Stimulated activated CD8-positive, alpha-beta memory T cell treated with anti-CD3 and anti-CD28 coated beads, Interleukin-7, amount 100 ng/mL, for 1 hour (primary cell): ENCODE measurements at places on chromosomes 11 and 22.

- DNase-seq = no peak
These were observed 79.4 kb downstream of the TMPRSS5 start for GRCh38 chr11:113626736-113627135.

DNA sequence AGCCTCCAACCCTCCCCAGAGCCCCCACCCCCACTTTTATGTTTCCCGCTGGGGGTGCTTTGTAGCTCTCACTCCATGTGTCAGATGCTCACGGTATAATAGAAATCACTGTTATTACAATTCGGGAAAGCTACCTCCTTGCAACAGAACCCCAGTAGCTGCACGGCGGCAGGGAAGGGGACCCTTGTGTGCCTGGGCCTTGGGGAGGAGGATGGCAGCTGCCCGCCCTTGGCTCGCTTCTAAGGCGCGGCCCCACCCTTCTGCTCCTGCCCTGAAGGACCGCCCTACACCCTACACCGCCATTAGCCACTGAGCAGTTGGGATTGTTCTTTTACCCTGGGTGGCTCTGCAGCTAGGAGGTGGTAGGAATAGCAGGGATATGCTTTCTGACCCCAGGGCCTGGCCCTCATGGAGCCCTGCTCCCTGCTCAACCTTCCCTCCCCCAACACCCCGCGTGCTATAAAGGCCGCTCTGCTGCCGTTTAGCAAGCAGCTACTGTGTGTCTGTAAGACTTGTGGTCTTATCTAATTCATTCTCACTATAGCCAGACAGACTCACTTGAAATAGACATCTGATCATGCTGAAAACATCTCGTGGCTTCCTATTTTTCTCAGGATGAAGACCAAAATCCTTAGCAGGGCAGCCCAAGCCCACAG, 219.7 kb downstream of the CEP164 start:
- DNase-seq = no peak

GRCh38 chr11:43944761-43945311, 2.4 kb downstream of the C11orf96 start:
- DNase-seq = peak; percentile 14

DNA sequence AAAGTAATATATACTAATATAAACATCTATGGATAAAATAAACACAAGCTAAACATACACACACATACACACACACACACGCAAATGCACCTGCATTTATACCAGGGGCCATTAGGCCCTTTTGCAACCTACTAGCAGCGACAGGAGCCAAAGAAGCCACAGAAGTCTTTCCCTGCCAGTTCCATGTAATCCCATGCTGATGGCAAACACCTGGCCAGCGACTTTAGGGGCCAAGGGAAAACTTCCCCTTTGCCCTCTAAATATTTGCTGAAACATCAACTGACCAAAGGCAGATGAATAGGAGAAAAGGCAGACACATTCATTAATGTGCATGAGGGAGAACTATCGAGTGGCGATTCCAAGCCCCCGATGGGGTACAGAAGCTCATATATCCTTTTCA, 14.8 kb upstream of the P2RY2 start:
- DNase-seq = no peak

GRCh38 chr11:122673701-122674100, 18.2 kb downstream of the UBASH3B start:
- no peak for DNase-seq

- DNase-seq = no peak
These were observed 67.7 kb downstream of the FDX1 start for GRCh38 chr11:110497231-110497978.

DNA sequence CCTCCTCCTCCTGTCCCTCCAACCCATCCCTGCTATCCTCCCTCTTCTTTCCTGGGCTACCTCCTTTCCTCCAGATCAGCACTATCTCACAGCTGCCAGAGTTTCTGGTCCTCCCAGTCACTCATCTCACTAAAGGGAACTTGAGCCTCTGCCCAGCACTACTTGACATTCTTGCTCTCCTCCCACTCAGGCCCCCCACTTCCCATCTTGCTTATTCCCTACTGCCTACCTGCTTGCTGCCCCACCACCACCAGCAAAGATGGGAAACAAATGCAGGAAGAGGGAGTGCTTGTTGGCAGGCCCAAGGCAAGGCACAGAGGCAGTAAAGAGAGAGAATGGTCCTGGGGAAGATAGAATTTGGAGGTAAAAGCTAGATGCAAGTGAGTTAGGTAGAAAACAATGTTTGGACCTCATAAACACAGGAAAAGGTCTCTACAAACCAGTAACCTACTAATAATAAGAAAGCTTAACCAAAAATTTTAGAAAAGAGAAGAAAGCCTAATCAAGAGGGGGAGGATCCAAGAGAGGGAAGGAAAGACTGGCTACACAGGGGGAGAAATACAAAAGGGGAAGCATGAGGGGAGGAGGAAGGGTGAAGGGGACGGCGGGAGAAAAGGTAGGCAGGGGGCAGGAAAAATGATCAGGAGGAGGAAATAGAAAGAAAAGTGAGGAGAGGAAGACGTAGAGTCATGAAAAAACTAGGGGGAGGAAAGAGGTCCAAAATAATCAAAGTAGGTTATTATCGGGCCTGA, 63.6 kb downstream of the PAK1 start:
- no peak for DNase-seq

DNA sequence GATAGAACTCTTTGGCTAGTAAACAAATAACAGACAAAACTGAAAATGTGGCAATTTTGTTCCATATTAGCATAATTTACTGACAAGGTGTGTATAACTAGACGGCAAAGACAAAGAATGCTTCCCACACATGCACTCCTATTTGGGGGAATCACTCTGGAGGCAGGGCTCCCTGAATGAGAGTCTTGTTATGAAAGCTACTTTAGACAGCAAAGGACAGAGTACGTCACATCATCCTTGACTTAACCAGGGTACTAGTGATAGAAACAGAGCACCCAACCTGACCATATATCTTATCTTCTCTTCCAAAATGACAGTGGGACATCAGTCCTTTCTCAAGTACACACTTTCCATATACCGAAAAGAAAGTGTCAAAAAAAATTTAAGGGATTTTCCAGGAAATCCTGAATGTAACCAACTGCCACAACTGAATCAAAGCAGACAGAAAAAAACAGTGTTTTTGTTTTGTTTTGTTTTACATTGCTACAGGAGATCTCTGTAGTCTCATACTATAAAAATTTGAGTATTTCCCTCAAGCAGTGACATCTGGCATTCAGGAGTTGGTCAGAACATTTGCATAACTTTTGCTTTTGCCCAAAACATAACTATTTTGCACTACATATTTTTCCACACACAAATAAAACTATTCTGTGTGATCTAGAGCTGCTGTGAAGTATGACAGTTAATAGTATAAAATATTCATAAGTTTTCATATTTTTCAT, 98.9 kb downstream of the ARHGAP20 start:
- no peak for DNase-seq

GRCh38 chr11:86177302-86177701, 67.3 kb upstream of the EED start:
- DNase-seq = no peak

GRCh38 chr11:47186076-47186699, at the start of gene PACSIN3:
PACSIN3 (minus strand) TSS chr11:47186434; CDS start chr11:47182727, 3,707 bp downstream.
- DNase-seq = no peak

- no peak for DNase-seq
These were observed 1336.2 kb downstream of the BRD1 start for GRCh38 chr22:48491451-48491941.

DNA sequence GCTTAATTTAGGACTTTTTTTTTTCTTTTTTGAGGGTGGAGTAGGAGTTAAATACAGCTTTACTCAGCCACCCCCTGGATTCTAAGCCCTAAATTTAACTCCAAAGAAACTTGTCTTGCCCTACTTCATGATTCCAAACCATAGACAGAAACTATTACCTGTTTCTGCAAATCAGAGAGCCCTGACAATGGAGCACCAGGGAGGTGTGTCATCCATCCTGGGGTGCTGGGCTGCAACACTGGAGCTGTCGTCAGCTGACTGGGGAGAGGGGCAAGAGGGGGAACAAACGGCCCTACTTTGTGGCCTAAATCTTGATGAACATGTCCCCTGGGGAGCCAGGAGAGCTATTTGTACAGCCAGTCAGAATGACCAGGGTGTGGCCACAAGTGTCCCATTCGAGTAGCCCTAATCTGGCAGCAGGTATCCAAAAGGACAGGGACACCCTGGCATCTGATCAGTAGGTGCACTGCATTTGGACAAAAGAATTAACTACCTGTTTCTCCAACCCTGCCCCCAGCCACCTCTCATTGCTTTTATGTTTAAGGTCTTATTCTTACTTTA, 50.8 kb downstream of the PLEKHA7 start:
- no peak for DNase-seq

DNA sequence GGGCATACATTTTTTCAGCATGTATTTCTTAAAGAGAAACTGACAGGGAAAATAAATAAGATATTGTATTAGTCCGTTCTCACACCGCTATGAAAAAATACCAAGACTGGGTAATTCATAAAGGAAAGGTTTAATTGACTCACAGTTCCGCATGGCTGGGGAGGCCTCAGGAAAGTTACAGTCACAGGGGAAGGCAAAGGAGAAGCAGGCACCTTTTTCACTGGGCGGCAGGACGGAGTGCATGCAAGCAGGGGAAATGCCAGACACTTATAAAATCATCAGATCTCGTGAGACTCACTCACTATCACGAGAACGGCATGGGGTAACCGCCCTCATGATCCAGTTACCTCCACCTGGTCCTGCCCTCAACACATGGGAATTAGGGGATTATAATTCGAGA, 44.2 kb downstream of the PPFIA1 start:
- no peak for DNase-seq

- no peak for DNase-seq
These were observed 45.3 kb upstream of the SERPIND1 start for GRCh38 chr22:20728523-20729190.

GRCh38 chr11:62401811-62402210, 17.0 kb upstream of the SCGB1A1 start:
- DNase-seq = no peak

DNA sequence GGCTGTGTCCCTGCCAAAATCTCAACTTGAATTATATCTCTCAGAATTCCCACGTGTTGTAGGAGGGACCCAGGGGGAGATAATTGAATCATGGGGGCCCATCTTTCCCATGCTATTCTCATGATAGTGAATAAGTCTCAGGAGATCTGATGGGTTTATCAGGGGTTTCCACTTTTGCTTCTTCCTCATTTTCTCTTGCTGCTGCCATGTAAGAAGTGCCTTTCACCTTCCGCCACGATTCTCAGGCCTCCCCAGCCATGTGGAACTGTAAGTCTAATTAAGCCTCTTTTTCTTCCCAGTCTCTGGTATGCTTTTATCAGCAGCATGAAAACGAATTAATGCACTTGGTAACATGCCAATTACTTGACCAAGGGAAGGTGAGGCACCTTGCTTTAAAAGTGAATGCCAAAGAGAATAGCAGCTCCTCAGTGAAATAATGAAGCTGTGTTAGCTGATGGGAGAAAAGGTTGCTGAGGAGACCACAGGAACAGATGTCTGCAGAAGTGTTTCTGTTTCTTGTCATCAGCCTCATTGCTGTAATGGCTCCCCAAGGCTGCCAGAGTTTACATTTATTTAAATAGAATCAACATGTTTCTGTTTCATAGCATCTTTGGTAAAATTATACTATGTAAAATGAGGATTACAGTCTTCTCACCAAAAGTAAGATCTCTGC, 89.0 kb upstream of the CD44 start:
- no peak for DNase-seq

DNA sequence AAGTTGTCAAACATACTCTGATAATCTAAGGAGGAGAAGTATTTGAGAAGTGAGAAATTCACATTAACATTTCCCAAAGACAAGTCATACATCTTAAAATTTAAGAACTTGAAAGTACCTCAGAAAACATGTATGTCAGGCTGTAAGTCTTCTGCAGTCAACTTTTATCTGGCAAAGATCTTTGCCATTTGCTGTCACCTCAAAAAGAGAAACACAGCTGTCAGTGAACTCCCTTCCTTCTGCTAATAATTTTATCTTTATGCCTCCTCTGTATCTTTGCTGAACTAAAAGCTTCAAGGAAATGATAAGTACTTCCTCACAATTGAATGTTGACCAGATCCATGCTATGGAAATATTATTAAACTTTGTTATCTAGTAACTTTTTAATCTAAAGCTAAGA, 18.7 kb downstream of the TTC17 start:
- no peak for DNase-seq

DNA sequence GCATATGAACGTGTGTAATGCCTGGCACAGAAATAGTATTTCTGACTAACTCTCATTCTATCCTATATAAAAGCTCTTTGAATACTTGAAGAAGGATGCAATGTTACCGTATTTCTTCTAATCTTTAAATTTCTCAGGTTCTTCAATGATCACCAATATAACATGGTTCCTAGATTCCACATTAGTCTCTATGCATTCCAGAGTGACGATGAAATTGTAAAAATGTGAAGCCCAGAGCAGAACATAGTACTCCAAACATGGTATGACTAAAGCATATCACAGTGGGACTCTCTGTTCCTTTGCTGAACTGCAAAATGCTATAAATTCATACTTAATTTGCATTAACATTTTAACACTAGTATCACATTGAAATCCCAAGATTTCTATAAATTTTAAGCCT, 877.6 kb upstream of the CHORDC1 start:
- DNase-seq = no peak

- no peak for DNase-seq
These were observed 2.1 kb upstream of the OAF start for GRCh38 chr11:120208777-120209176.

GRCh38 chr22:42930810-42931420, 73.8 kb upstream of the ARFGAP3 start:
- DNase-seq = no peak

DNA sequence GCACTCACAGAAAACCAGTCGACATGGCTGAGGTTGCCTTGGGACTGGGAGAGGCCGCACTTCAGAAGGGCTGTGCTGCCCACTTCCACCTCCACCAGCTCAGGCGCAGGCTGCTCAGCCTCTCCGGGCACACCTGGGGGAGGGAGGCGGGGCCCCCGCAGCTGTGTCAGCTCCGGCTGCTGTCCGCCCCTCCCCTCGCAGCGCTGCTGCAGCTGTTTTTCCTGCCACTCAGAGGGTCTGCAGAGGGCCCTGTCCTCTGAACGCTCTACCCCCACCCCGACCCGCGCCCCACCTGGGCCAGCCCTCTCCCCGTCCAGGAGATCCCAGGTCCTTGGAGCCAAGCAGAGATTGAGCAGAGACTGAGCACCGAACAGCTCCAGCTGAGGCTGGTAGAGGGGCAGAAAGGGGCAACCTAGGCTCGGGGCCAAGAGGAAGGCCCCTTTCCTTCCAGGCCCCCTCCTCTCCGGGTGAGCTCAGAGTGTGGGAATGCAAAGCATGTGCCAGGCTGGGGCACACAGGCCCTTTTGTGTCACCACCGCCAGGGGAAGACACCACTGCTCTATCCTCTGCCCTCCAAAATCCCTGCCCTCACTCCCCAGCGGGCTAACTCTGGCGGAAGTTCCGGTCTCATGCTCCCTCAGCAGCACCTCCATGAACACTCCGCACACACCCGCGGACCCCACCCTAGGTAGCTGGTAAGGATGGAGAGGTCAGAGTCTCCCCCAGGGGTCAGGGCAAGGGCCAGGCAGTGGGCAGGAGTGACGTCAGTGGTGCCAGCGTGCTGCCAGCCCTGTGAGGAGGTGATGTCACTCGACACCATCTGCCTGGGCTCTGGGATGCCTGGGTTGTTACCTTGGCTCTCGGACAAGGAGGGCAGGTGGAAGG, 1.6 kb downstream of the MCAM start:
- DNase-seq = no peak

GRCh38 chr11:117375960-117376359, 48.3 kb downstream of the CEP164 start:
- no peak for DNase-seq
